ENCODE measurements at places on chromosomes 13 and 19.
A peak's percentile ranks its signal among the peaks of the same experiment; 100 is the strongest.

DNA sequence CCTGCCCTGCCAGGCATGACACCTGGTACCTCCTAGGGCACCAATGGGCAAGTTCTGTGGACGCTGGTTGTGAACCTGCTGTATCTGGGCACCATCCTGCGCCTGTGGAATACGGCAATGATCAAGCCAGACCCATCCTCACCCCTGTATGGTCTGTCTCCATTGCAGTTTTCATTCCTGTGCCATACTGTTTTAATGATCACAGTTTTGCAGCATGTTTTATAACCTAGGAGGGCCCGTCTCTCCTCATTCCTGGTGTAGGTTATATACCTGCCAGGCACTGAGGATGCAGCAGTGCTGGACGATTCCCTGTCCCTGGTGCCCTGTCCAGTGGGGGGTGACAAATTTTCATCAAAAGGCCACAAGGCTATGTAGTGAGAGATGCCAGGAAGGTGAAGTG is 5.6 kb downstream of the TBC1D17 start:
- no peak for DNase-seq

GRCh38 chr19:37914908-37915307 is 7.9 kb downstream of the SIPA1L3 start:
- no peak for DNase-seq

DNA sequence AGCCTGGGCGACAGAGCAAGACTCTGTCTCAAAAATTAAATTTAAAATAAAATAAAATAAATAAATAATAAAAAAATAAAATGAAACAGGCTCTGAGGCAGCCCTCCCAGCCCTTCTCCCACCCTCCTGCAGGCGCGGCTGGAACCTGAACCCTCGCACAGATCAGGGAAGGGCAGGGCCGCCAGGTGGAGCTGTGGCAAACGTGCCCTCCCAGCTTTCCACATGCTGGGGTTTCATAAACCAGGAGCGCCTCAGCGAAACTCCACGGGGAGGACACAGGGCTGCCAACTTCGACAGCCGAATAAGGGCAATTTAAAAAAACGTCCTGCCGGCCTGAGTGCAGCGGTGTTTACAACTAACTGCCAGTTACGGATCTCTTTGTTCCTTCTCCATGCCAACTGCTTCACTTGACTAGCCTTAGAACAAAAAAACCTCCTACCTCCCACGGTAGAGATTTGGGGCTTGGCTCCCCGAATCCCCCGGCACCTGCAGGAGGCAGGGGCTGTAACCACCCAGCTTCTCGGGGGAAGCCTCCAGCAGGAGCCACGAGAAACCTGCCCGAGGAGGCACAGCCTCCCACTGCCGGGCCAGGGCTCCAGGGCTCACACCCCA is 15.9 kb downstream of the ZNF787 start:
- peak; percentile 66 for DNase-seq

GRCh38 chr13:72565893-72566292 is 161.5 kb downstream of the MZT1 start:
- DNase-seq: peak; percentile 41

GRCh38 chr19:4445963-4446703 is 11.5 kb downstream of the UBXN6 start:
- DNase-seq: no peak

DNA sequence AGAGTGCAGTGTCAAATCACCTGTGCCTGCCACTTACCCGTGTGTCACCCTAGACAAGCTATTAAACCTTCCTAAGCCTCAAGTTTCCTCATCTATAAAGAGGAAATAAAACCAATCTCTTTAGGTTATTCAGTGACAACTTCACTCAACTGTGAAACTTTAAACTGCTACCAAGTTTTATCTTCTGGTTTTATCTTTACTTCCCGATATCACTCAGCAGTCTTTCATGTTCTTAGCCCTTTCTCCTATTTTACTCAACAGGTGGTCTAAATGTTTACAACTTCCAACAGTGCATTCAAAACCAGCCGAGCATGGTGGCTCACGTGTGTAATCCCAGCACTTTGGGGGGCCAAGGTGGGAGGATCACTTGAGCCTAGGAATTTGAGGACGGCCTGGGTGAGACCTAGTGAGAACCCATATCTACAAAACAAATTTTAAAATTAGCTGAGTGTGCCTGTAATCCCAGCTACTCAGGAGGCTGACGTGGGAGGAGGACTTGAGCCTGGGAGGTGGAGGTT is 59.6 kb downstream of the GPALPP1 start:
- peak; percentile 8 for DNase-seq

GRCh38 chr19:48644839-48645619 is 958 bp downstream of the CA11 start:
- peak; percentile 71 for DNase-seq

GRCh38 chr13:53264751-53265385 is 236.3 kb downstream of the OLFM4 start:
- DNase-seq: no peak

- DNase-seq: no peak
Observed at GRCh38 chr19:18153556-18154134, 682 bp downstream of the PIK3R2 start.

- DNase-seq: peak; percentile 70
Observed at GRCh38 chr19:8473648-8474476, 28.6 kb downstream of the PRAM1 start.

Data from inflammatory macrophage treated with lipopolysaccharide for 4 hours (primary cell).